ENCODE measurements at places on chromosomes 12 and 14.

- peak; percentile 16 for DNase-seq
Observed at GRCh38 chr12:109723311-109723881, 9.8 kb downstream of the FAM222A start.

DNA sequence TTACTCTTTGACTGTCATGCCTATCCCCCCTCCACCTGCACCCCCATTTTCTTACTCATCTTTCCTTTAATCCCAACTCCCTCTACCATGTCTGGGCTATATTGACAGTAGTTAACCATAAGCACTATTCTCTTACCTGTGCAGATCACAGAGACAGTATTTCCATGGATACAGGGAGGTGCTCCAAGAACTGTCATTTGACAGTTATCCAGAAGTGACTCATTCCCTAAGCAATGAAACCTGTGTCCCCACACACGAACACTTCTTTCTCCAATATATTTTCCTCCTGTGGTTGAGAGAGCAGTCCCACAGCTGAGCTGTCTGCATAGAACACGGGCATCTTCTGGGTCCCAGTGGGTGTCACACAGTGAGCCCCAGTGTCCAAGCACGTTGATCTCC is 68.8 kb downstream of the CD163L1 start:
- no peak for DNase-seq

DNA sequence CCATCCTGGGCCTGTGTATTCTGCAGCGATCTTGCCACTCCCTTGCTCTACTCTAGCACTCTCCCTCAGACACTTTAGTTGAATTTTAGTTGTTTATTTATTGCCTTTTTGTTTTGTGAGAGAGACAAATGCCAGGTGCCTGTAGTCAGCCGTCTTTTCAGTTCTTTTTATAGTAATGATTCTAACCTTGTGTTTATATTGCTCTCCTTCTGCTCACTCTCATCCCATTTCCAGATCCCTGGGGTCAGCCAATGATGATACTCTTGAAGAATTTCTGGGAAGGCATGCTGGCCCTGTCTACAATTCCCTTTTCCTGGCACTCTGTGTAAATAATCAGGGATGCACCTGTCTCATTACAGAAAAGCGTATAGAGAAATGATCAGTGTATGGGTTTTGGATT is 334.1 kb upstream of the MIS18BP1 start:
- DNase-seq: no peak

- no peak for DNase-seq
Observed at GRCh38 chr14:55281316-55281839, 10.2 kb downstream of the FBXO34 start.

DNA sequence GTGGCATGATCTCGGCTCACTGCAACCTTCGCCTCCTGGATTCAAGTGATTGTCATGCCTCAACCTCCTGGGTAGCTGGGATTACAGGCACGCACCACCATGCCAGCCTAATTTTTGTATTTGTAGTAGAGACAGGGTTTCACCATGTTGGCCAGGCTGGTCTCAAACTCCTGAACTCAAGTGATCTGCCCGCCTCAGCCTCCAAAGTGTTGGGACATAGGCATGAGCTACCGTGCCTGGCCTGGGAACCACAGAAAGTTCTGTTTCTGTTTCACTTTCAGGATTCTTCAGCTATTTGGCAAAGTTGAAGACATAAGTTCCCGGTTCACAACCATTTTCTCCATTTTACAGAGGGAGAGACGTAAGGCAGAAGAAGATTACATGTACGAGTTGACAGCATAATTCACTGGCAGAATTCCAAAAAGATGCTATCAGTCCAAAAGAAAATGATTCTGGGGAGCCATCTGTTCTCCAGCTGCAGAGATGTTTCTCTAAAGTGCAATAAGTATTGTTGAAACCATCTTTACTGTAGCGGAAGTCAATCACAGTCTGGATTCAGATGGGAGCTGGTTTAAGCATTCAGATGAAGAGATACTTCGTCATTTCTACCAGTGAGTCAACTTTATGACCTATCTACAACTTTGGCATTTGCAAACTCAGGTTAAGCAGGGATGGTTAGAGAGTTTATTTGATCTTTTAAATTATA is 8.1 kb upstream of the RNF34 start:
- DNase-seq: no peak

DNA sequence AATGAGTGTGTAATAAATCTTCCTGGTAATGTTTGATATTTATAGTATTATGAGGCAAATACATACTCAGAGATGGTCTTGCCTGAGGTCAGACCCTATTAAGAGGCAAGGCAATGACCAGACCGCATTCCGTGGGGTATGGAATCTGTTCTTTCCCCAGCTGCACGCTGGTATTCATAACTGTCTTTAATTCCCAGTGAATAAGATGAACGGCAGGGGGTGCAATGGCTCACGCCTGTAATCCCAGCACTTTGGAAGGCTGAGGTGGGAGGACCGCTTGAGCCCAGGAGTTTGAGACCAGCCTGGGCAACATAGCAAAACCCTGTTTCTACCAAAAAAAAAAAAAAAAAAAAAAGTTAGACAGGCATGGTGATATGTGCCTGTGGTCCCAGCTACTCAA is 44.6 kb downstream of the ERO1A start:
- no peak for DNase-seq

- DNase-seq: no peak
Observed at GRCh38 chr12:121789233-121789781, 4.2 kb downstream of the RHOF start.

DNA sequence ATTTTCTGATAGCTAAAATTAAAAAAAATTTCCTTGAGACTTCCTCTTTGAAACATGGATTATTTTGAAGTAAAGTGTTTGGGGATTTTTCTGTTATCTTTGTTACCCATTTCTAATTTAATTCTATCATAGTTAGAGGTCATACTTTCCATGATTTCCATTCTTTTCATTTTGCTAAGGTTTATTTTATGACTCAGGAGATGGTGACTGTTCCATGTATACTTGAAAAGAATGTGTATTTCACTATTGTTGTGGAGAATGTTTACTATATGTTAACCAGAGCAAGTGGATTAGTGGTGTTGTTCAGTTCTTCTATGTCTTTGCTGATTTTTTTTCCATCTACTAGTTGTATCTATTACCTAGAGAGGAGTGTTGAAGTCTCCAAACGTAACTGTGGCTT is 250.5 kb upstream of the PELI2 start:
- no peak for DNase-seq

- DNase-seq: no peak
Observed at GRCh38 chr12:3432176-3432742, 58.7 kb upstream of the PRMT8 start.

DNA sequence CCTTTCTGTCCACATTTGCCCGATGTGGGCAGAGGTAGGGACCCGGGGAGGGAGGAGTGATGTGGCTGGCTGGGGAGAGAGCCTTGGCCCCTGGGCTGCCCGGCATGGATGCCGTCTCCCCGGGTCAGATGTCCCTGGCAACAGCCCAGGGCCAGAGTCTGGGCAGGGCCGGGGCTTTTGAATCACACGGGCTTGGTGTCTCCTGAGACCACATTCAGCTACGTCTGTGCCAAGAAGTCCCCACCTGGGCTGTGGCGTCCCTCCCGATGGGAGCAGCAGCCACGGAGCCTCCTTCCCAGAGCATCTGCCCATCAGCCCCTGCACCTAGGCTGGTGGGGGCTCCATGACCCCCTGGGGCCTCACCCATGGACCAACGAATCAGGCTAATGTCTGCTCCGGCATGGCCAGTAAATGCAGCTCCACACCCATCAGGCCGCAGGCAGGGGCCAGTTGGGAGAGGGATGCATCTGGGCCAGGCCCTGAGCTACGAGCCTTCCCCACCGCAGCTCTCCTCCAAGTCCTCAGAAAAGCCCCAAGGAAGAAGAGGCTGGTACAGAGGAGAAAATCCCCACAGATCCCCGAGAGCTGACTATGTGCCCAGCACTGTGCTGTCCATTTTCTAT is 109.4 kb downstream of the RFLNA start:
- DNase-seq: no peak

GRCh38 chr14:58296726-58297125 is 1.6 kb upstream of the ARID4A start:
- DNase-seq: no peak

- no peak for DNase-seq
Observed at GRCh38 chr12:77070800-77071449, 5.6 kb upstream of the E2F7 start.

- DNase-seq: no peak
Observed at GRCh38 chr12:89706986-89707702, 1.5 kb downstream of the ATP2B1 start.

DNA sequence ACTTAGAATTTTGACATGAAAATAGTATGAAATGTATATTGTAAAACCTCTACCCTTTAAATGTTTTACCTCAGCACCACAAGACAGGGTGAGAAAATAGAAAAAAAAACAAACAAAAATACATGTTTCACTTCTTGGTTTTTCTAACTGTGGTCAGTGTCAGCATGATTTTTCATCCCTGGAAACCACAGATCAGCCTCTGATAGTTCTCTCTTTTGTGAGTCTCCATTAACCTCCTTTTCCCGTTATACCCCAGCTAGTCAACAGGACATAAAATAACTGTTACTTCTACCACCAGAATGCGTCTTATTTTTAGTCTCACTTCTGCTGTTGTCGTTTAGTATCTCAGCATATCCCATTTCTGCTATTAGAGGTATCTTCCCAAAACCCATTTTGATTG is 48.3 kb upstream of the KCNMB4 start:
- DNase-seq: no peak

DNA sequence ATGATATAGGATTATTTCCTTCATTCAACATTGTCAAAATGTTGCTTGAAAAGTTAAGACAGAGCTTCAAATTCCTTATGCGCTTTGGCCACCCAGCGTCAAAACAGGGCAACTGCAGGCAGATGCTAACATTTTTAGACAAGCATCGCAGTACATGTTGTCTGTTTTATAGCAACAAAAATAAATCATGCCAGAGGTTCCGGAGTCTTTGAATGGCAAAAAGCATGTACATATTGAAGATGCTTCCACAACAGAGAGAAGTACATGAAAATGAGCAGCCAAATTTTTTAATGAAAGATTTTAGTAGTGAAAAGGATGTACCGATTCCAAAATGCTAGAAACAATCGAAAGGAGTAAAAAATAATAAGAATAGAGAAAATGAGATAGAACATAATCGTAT is 49.8 kb upstream of the USP15 start:
- no peak for DNase-seq

- no peak for DNase-seq
Observed at GRCh38 chr14:106530423-106531107, 1004.2 kb downstream of the TMEM121 start.

DNA sequence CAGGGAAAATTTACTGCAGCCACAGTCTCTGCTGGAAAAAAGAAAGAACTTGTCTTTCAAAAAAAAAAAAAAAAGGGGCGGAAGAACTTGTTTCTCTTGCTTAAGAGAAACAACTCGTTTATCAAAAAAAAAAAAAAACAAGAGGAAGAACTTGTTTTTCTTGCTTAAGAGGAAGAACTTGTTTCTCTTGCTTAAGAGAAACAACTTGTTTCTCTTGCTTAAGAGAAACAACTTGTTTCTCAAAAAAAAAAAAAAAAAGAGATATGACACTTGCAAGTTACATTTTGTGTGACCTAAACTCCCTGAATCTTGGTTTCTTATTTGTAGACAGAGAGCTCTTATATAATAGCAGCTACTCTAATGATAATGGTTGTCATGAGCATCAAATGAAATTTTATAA is 44.7 kb upstream of the USP15 start:
- no peak for DNase-seq

DNA sequence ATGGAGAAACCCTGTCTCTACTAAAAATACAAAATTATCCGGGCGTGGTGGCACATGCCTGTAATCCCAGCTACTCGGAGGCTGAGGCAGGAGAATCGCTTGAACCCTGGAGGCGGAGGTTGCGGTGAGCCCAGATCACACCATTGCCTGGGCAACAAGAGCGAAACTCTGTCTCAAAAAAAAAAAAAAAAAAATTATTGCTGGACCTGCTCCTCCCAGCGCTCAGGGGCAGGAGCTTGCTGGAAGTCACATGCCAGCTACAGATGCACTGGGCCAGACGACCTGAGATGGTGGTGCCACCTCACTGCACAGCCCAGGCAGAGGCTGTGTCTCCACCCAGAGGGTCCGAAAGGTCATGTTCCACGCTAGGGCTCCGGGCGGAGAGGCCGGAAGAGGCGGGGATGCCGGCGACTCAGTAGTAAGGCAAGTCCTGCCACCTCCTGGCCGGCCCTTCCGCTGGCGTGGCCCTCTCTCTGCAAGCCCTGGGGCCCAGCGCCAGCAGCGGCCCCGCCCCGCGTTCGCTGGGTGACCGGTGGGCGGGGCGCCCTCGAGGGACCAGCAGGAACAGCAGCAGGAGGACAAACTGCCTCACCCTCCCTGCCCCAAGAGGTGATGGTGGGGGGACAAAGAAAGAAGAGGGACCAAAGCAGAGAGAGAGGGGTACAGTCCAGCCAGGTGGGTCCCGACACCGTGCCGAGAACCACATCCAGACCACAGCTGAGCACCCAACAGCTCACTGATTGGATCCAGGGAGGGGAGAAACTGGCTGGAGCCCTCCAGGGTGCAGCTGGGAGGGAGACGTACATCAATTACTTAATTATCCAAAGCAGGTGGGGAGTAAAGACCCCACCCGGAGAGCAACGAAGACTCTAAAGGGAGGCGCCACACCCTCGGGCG is 3.6 kb upstream of the RHOF start:
- peak; percentile 68 for DNase-seq

DNA sequence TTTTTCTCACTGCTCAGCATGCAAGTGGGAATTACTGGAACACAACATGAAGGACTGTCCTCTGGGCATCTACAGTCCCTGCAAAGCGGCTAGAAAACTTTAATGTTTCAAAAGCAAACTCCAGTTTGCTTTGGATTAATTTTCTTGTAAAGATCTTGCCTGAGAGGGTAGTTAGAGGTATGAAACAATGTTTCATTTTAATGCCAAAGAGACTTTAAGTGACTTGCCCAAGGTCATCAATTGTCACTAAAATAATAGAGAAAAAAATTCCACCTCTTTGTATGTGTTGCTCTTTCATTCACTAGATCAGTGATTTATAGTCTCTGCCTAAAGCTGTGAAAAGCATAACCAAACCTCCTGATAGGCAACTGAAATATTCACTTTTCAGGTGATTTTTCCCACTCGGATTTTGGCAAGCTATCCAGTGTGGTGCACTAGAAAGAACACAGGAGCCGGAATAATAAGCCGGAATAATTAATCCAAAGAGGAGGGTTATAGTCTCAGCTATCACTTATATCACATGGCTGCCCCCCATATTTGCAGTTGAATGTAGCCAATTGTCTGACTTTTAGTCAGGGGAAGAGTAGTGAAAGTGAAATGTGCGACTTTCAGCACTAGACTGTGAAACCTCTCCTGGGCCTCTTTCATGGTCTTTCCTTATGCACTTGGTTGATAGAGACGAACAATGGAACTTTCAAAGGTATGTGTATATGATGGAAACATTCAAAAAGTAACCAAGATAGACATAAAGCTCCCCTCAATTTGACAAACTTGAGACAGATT is 107.7 kb downstream of the SLC6A15 start:
- no peak for DNase-seq

GRCh38 chr14:24578558-24578957 is 2.5 kb upstream of the CTSG start:
- DNase-seq: no peak

DNA sequence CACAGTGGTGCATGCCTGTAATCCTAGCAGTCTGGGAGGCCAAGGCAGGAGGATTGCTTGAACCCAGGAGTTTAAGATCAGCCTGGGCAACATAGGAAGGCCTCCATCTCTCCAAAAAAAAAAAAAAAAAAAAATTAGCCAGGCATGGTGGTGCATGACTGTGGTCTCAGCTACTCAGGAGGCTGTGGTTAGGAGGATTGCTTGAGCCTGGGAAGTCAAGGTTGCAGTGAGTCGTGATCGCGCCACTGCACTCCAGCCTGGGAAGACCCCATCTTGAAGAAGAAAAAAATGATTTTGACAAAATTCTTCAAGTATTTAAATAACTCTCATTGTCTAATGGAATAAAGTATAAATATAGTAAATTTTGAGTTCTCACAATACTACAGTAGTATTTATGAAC is 219.2 kb upstream of the SSTR1 start:
- no peak for DNase-seq

Data from cortex of kidney (tissue), 1 donor.